Brain pericyte (primary cell): ENCODE measurements at places on chromosomes 11 and 22.
A peak's percentile ranks its signal among the peaks of the same experiment; 100 is the strongest.

GRCh38 chr11:100791103-100791502 is 104.0 kb downstream of the ARHGAP42 start:
- no peak for DNase-seq

DNA sequence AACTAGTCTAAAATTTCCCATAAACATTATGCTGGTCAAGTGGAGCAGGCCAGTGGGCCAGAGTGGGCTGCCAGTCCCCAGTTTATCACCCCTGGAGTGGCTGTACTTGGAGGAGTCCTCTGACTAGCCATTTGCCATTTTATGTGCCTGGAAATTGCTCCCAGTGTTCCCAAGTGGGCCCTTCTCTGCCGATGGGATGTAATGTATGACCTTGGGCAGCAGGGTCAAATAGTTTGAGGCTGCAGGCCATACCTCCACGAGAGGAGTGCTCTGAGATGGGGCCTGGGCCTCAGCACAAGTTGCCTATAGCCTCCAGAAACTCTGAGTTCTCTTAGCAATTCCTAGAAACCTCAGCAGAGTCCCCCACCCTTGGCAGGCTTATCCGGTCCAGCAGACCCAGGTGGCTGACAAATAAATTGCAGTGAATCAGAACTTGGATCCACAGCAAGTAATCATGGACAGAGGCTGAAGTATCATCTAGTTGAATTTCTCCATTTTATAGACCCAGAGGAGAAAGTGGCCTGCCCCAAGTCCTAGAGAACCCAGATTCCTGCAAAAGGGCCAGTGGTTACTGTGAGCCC is 17.8 kb upstream of the PATZ1 start:
- DNase-seq, result no peak

DNA sequence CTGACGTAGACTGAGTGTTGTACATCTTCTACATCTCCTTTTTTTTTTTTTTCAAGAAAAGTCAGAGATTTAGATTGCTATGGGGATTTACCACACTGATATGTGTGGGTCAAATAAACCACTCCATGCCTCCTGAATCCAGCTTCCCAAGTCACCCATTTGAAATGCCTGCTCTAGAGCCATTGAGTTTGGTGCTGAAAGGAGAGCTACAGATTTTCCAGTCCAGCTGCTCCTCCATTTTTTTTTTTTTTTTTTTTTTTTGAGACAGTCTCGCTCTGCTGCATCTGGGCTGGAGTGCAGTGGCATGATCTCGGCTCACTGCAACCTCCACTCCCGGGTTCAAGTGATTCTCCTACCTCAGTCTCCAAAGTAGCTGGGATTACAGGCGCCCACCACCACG is 115.2 kb upstream of the TIMP3 start:
- DNase-seq, result no peak

DNA sequence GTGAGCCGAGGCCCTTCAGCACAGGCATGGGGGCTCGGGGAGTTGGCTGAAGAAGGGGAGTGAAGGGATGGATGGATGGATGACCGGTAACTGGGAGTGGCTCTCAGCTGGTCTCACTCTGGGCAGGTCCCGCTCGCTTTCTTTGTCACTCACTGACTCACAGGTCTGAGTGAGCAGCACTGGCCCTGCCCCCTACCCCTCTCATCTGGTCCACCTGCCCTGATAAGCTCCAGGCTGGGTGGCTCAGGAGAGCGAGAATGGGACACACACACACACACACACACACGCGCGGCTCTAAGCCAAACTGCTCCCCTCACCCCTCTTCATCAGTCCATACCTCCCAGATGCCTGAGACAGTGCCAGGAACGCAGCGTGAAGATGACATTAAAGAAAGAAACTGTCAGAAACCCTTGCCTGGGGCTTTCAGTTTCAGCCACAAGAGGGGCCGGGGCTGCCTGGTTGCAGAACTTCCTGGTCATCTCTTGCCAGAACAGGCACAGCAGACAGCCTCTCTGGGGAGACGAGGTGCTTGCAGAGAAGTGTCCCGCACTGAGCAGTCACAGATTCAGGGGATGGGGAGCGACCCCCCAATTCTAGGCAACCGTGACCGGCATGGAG is 16.5 kb upstream of the SHISAL1 start:
- no peak for DNase-seq

GRCh38 chr22:44621401-44622146 is 80.4 kb upstream of the PRR5 start:
- no peak for DNase-seq

GRCh38 chr11:34175284-34176019 is 70.0 kb downstream of the NAT10 start:
- no peak for DNase-seq

DNA sequence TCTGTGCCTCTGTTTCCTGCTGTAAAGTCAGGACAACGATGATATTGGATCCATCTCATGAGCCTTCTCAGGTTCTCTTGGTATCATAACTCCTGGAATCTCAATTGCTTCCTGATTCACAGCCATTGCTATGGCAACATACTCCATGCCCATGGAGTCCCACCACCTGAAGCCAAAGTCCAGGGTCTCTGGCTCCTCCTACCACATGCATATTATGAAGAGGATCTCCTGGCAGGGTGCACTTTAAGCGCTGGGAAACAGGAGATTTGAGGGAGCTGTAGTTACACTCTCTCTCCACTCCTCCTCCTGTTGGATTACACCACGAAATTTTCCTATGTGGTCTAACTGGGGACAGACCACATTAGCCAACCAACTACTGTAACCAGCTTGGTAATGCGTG is 130.9 kb upstream of the SEZ6L start:
- DNase-seq, result no peak

- no peak for DNase-seq
Observed at GRCh38 chr11:114319716-114320328, 23.6 kb downstream of the NNMT start.

DNA sequence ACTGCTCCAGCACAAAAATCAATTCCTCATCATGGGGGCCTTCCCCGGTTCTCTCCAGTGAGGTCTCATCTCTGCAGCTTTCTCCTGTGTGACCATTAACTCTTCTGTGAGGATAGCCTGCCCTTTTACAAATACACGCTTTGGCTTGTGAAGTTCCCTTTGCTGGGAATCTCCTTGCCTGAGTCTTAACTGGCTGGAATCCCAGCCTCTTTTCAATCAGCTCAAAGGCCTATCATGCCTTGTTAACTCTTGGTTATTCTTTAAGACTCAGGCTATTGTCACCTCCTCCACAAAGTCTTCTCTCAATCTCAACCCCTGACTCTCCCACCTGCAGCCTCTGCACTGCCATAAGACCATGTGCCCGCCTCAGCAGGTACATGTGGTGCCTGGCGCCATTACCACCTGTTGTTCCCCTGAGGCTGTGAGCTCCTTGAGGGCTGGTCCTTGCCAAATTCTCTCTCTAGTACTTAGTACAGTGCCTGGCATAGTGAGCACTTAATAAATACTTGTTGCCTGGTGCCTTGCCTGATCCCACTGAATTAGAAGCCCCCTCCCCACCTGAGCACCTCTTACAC is 128.2 kb downstream of the ST3GAL4 start:
- no peak for DNase-seq

DNA sequence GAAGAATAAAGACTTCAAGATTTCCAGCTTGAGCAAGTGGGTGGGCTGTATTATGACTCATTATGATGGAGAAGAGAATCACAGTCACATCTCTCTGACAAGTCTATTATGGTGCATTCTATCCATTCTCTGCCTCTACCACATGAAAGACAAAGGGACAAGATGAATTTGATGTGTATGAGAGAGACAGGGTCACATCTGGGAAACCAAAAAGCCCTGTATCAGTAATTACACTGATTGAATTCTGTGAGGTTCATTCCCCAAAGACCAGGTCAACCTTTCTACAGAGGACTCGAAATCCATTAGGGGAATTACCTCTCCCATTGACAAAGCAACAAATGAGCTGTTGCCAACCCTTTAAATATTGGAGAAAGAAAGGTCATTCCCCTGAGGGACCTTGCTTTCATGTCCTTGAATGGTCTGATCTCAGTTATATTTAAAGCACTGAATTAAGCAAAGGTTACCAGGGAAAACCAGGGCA is 109.6 kb downstream of the USP35 start:
- no peak for DNase-seq

GRCh38 chr11:122107566-122107965 is 8.4 kb downstream of the BLID start:
- no peak for DNase-seq

- no peak for DNase-seq
Observed at GRCh38 chr11:86149792-86150191, 80.9 kb upstream of the PICALM start.

GRCh38 chr11:30725645-30726195 is 139.6 kb upstream of the MPPED2 start:
- no peak for DNase-seq

GRCh38 chr11:27329867-27330632 is 33.0 kb downstream of the CCDC34 start:
- no peak for DNase-seq

DNA sequence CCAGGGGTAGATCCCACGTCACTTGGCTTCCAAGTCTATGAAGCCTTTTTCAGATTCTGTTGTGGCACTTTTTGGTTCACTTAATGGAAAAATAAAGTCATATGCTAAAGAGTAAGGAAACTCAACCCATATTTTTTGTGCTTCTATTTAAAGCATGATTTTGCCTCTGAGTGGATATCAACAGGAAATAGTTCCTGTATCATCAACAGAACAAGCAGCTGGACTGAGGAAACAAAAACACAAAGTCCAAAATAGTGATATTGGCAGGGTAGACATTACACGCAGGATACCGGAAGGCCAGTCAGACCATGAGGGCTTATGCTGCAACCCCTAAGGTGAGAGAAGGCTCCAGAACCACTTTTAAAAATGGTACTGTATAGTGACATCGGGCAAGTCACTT is 248.3 kb upstream of the ANO5 start:
- no peak for DNase-seq

DNA sequence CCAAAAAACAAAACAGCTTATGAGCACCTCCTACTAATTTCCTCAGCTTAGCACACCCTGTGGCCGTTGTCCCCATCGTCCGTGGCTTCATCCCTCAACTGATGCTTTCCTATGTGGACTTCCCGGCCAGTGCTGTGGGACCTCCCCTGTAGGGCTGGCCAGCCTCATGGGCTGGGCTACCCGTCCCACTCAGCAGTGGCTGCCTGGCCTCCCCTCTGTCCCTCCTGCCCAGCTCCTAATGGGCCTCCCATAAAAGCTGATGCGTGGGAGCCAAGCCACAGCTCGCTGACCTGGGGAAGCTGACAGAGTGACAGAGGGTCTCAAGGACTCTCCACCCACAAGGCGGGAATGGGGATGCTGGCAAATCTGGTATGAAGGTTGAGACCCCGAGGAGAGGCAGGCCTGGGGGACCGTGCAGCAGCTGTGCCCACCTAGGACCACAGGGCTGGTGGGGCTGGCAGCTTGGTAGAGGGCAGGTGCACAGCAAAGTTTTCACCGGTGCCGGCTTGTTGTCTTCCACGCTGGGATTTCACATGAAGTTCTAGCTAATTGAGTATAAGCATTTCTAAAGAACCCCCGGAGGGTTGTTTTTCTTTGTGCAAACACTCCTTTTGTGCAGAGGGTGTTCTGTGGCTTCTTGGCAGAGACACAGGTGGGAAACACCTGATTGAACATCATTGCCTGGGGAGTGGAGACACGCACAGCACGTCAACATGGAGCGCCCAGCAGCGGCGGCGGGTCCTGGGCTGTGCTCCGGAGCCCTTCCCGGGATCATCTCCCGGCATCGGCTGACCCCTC is 23.2 kb downstream of the TBX1 start:
- no peak for DNase-seq

DNA sequence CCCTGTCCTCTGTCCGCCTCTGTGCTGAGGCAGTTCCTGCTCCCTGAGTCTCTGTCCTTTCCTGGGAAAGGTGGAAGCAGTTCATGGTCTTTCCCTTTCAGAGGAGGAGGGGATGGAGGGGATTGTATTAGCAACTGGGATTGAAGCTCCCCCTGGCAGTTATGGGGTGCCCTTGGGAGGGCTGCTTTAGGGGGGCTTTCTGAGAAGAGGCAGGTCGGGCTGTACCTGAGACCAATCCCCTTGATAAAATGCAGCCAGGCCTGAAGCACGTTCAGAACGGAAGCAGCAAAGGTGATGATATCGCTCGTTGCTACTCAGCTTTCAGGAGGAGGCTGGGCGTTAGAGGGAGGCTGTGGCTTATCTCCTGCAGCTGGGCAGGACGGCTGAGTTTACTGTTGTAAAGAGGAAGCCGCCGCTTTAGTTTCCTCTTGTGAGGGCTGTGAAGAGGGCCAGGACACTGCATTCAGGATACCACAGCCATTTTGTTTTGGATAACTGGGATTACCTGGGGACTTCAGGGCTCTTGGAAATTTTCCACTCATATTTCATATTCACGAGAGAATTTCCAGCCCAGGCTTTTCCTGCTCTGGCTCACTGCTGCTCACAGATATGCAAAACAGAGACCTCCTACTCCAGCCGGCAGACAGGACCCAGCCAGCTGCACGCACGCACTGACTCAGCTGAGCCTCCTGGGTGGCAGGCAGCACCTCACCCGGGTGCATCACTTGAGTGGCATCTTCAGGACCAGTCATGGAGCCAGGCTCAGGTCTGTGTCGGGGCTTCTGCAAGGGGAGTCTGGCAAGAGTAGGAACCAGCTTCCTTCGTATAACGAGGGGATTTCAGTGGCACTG is 798 bp downstream of the AMPD3 start:
- peak; percentile 38 for DNase-seq

DNA sequence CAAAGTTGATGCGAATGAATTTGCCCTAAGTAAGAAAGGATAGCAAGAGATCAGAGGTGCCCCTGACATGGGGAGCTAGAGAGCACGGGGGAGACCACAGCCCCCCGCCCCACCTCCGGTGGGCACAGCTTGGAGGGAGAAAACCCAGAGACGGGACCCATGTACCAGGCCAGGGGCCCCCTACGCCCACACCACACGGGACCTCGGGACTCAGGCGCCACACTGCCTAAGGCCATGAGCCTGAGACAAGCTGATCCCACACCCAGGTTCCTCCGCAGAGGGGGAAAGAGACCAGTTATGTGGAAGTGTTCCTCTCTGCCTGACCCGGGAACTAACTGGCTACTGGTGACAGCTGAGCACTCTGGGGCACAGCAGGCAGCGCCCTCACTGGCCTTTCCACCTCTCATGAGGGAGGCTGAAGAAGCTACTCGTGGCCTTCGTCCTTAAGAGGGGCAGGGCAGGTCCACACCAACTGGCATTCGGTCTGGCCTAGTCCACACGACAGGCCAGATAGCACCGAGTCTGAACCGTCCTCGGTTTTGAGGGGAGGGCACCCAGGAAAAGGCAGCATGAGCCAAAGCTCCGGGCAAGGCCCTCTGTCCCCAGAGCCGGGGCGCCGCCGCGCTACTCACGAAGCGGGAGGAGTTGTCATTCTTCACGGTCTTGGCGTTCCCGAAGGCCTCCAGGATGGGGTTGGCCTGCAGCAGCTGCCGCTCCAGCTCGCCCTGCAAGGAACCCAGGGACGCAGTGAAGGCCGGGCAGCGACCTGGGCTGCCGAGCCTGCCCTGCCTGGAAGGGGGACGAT is 65.8 kb downstream of the MYH9 start:
- no peak for DNase-seq
